GM12892 (cell line): ENCODE measurements at places on chromosomes 16 and 17.

DNA sequence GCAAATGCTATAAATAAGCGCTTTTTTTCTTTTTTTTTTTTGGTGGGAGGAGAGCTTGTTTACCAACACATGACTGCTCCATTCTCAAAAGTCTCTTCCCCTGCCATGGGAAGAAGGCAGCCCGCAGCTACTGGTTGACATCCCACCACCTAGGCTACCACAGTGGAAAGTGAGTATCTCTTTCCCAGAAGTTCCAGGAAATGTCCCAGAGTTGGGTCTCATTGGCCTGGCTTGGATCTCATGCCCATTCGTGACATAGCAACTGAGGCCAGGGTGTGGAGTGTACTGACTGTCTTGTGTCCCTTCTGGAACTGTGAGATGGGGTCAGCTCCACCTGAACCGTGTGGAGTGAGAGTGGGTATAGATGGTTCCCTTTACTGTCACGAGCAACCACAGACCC lies 29.5 kb upstream of the BRD7 start:
- no peak for DNase-seq

- no peak for DNase-seq
Observed at GRCh38 chr16:52547834-52548215, 882 bp upstream of the TOX3 start.

DNA sequence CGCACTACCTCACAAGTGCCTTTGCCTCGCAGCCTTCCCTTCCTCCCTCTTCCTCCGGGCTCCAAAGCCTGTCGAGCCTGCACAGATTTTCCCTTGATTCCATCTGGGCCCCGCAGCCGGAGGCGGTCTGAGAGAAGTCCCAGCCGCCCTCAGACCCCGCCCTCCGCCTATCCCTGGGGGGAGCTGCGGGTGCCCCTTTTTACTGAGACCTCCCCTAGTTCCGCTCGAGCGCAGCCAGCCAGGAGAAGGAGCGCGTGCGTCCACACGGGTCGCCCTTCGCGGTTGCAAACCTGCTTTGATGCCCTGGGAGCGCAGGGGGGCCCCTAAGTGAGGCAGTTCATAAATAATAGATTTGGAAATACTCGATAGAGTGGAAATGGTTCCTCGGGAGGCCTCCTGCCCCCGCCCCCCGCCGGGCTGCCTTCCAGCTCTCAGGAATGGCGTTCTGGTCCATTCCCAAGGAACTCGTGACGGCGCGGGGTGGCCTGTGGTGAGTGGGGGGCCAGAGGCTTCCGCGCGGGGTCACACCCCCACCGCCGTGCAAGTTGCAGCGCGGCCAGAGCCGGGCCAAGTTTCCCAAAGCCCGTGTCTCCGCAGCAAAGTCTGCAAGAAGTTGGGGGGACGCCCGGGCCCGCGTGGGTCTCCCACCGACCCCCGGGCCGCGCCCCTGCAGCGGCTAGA lies 610 bp downstream of the C16orf74 start:
- no peak for DNase-seq

DNA sequence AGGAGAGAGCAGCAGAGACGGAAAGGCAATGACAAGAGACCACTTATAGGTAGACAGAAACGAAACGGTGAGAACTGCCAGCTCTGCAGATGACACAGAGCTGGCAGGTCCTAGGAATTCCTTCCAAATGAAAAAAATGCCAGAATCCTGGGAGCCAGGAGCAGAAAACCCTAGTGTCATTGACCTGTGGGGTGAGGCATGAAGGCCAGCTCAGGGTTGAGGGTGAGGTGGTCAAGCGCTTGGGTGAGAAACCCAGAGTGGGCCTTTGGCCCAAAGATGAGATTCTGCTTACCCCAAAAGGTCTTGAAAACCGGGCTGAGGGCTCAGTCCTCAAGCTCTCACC lies 9.2 kb downstream of the HIC1 start:
- DNase-seq: no peak

DNA sequence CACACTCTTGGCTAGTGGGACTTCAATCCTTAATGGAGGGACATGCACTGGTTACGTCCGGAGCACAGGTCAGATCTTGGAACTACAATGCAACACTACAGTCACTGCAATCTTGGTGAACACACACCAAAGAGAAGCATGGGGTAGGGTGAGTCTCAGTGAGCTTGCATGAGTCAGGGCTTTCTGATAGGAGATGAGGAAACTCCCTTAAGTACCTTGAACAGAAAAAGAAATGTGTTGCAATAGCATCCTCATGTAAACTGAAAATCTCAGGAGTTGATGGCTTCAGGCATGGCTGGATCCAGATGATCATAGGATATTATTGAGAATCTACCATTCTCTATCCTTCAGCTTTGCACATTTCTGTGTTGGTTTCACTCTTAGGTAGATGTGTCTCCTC lies 54.1 kb downstream of the CES1 start:
- no peak for DNase-seq

GRCh38 chr17:8360751-8361150 lies 15.8 kb downstream of the KRABD2 start:
- no peak for DNase-seq

GRCh38 chr17:20114466-20114865 lies 105.3 kb downstream of the SPECC1 start:
- DNase-seq: no peak

- no peak for DNase-seq
Observed at GRCh38 chr16:404971-405486, 3.3 kb downstream of the DECR2 start.

DNA sequence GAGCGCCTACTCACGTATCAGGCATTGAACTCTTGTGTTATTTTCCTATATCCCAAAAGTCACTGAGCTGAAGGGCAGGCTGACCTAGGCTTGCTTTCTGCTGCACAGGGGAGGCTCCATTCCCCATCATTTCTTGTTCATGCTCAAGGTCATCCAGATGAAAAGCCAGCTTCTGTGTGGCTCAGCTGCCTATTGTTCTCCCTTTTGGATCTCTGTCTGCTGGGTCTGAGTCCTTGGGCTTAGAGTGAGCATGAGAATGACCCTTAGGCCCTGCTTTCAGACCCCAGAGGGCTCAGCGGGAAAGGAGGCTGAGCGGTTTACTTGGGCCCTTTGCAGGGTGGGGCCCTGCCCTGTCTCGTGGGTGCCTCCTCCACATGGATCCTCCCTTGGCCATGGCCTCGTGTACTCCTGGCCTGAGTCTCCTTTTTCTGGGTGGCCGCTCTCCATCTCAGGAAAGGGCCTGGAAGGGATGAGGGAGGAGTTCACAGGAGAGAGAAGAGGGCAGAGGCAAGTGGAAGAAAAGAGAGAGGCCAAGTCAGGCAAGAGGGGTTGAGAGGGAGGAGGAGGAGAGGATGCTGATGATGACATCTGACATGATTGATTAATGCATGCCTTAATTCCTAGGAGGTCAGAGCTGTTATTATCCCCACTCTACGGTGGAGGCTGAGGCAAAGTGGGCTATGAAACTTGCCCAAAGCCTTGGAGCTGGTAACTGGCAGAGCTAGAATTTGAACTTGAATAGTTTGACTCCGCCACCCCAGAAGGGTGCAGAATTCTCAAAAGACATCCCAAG lies 19.8 kb upstream of the MAP3K14 start:
- DNase-seq: no peak

DNA sequence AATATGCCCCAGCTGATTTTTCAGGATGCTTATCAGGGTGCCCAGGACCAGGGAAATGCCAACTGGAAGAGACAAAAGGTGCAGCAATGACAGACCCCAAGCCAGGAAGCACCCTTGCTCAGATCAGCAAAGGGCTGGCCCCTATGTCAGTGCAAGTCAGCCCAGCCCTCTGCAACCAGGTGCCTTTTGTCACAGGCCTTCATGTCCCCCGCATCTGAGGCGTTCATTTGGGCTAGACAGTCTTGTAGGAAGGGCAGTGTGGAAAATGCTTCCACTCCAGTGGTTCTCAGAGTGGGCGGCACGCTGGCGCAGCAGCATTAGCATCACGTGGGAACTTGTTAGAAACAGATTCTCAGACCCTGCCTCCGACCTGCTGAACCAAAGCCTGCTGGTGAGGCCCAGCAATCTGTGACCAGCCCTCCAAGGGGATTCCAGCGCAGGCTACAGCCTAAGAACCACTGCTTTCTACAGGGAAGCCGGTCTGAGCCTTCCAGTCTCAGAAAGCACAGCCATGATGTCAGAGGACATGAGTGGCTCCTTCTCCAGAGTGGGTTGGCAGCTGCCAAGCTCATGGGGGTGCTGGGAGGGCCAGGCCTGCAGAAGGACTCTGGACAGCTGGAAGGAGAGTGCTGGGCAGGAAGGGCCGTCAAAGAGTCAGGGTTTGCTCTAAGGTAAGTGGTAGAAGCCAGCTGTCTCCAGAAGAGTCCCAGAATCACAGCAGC lies 13.1 kb downstream of the SLC47A2 start:
- DNase-seq: no peak

DNA sequence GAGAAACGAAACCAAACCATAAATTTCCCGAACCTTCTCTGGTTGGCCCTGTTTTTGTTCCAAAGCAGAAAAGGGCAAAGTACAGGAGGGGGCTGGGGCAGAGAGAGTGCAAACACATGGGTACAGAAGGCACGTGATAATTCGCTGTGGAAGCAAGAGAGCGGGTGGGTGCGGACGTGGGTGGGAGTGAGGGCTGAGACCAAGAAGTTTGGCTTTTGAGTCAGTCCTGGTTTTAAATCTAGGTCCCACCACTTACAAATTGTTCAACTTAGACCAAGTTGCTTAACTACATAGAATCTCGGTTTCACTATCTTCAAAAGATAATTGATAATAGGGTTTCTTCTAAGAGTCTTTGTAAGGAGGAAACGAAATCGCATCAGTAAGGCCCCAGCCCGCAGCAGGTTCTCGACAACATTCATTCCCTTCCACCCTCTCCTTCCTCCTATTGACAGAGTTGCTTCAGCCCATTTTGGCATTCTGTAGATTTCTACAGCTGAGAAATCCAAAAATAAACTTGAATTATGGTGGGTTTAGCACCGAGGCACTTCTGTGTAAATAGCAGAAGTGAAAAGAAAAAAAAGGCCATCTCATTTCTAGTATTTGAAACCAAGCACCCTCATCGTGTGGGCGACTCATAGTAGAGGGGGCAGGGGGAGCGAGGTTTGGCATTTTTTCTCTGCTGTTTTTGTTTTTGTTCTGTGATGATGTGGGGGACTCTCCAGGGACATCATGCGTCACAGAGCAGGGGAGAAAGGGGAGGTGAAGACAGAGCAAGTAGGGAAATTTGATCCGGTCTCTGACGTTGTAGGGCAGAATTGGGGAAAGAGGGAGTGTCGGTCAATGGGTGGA lies 33.6 kb upstream of the CCR7 start:
- DNase-seq: peak; percentile 48

- DNase-seq: no peak
Observed at GRCh38 chr17:12231355-12231682, 210.6 kb downstream of the MAP2K4 start.

DNA sequence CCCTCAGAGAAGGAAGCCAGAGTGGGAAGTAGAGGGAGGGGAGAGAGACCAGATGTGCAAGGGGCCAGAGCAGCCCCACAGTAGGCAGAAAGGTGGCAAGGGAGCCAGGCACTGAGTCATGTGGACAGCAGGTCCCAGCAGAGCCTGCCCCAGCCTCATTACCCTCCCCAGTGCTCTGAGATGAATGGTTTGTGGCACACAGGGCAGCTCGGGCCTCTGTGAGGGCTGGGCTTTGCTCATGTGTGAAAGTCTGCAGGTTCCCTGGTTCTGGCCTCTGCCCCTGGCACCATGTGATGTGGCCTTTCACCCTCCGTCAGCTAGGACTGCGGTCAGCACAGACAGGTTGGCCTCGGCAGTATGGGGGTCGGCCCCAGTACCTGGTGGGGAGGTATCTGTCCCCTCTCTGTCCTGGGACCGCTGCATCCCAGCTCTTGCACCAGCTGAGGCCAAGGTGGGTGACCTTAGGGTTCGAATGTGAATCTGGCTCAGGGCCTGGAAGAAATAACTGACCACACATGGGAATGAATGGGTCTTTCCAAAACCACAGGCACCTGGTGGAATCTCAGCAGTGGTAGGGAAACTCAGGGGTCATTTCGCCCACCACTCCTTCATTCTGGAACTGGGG lies 8.9 kb downstream of the LRRC75A start:
- no peak for DNase-seq

- no peak for DNase-seq
Observed at GRCh38 chr16:3065069-3065741, at the start of gene IL32. Gene IL32 (plus strand): TSS chr16:3065640. CDS start chr16:3065812, 172 bp downstream.

- no peak for DNase-seq
Observed at GRCh38 chr17:64066716-64067115, 46.3 kb upstream of the ICAM2 start.

DNA sequence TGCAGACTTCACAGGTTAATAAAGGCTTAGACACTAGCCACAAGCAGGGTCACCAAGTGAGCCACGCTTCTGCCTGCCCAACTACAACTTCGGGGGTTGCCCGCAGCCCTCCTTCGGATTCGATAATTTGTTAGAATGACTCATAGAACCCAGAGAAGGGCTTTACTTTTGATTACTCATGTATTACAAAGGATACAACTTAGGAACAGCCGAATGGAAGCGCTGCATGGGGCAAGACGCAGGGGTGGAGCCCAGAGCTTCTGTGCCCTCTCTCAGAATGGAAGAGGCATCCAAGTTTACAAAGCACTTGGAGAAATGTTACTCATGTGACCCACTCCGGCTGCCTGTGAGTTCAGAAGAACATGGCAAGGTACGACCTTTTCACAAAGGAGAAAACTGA lies 7.5 kb upstream of the CDH5 start:
- no peak for DNase-seq

GRCh38 chr17:10144456-10144855 lies 54.0 kb downstream of the GAS7 start:
- DNase-seq: no peak

DNA sequence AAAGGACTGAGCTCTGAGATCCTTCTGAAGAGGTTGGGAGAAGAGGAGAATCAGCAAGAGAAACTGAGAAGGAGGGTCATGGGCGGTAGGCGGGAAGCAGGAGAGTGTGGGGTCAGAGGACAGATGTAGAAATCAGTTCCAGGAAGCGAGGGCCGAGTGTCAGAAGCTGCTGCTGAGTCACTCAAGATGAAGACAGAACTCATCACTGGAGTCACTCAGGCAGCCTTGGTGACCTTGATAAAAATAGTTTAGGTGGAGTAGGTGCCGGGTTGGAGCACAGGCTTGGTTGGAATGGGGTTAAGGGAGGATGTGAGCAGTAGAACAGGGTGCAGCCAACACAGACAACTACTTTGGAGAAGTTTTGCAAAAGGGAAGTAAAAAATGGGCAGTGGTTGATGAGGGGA lies 6.1 kb upstream of the ITGAM start:
- no peak for DNase-seq

DNA sequence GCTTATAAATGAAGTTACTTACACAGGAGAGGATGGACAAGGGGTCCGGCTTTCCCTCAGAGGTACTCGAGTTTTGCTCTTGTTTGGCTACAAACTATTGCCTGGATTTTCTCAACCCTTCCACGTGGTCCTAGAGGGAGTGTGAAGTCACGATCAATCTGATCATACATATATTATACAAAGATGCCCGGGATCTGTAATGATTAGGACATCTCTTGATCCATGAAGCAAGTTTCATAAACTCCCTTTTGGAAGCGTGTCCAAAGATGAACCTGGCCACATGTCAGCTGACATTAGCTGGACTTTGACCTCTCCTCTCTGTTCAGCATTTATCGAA lies 2.3 kb upstream of the CDH11 start:
- DNase-seq: no peak
